ENCODE measurements at places on chromosomes 5 and 9.

- no peak for DNase-seq
These were observed 41.3 kb upstream of the OLFM1 start for GRCh38 chr9:135045928-135046738.

GRCh38 chr9:88892724-88893123 lies 98.5 kb upstream of the S1PR3 start:
- no peak for DNase-seq

DNA sequence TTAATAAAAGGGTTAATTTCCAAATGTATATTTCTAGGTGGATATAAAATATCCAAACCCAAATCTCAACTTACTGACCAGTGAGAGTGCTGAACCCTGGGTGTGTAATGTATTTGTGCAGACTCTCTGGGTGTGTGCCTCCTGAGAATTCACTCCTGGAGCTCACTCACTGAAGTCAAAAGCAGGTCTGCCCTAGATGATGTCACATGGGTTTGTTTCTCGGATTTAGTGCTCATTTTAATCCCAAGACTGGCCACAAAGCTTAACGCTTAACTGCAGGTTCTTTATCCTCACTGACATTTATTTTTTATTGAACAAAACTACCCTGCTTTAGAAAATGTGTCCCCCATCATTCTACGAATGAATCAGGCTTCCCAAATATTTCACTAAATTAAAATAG lies 179.4 kb downstream of the PPP2R2B start:
- DNase-seq: no peak

DNA sequence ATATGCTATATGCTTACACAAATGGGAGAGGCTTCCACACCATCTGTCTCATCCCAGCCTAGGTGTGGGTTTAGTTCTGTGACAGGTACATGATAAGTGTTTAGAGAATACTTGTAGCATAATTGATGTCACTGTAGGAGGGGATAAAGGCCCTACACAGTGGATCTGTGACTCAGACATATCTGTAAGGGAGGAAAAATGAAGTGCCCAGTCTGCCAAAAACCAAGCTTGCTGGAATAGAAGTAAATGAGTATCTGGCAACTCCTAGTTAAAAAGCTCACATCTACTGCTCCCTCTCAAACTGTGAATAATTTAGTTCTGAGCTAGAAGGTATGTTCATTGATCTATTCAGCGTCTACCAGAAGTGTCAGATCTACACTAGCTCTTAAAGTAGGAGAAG lies 38.9 kb upstream of the FAM174A start:
- no peak for DNase-seq

All from AML-193 (cell line).